Keratinocyte (primary cell): ENCODE measurements at places on chromosomes 2 and 18. TPM values are rescaled to one million over a fixed set of nuclear protein-coding genes. Genes with fewer than 3 reads are reported as not detected.

UCN gene
- polyA plus RNA-seq = 0.08 to 0.59 TPM (median 0.10 TPM) in 3 replicates

ANO7 gene
- 0.14 to 0.50 TPM (median 0.17 TPM) in 3 replicates for polyA plus RNA-seq

GMCL1 gene
- 3.9 to 7.5 TPM (median 4.1 TPM) in 3 replicates for polyA plus RNA-seq

CFC1 gene
- polyA plus RNA-seq = not detected in 3 replicates

ACVR1 gene
- polyA plus RNA-seq = 25.5 to 37.7 TPM (median 30.8 TPM) in 3 replicates

SERPINB11 gene
- not detected in 3 replicates for polyA plus RNA-seq

C2orf76 gene
- polyA plus RNA-seq = 5.9 to 17.9 TPM (median 15.7 TPM) in 3 replicates

DNAH7 gene
- 0.17 to 0.28 TPM (median 0.17 TPM) in 3 replicates for polyA plus RNA-seq

FAM228A gene
- polyA plus RNA-seq = not detected in 3 replicates
